Nephron progenitor cell (in vitro differentiated cells): ENCODE measurements at places on chromosomes 5 and 9.

DNA sequence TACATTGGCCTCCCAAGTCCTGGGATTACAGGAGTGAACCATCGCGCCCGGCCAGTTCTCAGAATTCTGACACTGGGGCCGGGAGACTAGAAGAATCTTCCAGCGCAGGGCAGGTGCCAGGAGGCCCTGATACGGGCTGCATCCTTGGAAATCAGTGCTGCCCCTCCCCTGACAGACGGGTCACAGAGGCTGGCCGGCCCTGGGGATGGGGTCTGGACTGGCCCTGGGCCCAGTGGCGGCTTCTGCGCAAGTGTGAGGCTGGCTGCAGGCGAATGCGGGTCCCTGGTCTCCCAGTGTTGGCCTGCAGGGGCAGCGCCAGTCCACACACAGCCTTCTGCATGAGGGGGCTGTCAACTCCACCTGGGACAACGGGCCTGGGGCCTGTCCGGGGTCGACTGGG, 831 bp upstream of the TBC1D9B start:
- DNase-seq: peak; percentile 30

- DNase-seq: no peak
Measured at GRCh38 chr5:126806-127205, 34.8 kb downstream of the PLEKHG4B start.

DNA sequence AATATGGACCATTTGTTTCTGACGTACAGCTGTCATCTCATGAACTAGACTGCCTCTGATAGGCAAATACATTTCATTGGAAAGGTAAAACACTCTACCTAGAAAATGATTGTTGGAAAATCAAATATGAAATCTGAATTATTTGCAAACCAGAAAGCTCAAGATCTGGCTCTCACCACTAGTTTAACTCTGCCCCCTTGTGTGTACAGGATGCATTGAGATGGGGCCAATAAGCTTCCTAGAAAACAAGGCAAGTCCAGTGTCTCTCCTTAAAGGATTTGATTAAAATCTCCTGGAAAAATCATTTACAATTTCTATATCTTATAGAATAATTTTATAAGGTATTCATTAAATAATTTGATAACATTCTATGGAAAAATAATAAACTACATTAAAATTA, 311.9 kb upstream of the ANKH start:
- DNase-seq: no peak

DNA sequence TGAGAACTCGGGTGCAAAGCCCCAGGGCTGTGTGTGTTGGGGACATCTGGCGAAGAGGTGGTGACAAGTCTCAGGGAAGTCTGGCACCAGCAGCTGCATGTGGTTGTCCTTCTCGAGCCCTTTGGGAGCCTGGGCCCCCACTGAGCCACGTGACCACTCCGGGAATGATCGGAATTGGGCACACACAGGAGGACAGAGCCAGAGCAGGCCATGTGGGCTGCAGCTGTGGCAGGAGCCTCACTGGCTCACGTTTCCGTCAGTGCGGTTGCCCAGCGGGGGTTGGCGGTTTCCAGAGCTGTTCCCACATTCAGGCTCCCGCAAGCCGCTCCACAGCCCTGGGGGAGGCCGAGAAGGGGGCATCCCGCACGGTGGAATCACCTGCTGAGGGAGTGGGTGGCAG, 6.8 kb upstream of the CEL start:
- no peak for DNase-seq

GRCh38 chr5:14441641-14442040, 140.0 kb upstream of the OTULINL start:
- DNase-seq: no peak

DNA sequence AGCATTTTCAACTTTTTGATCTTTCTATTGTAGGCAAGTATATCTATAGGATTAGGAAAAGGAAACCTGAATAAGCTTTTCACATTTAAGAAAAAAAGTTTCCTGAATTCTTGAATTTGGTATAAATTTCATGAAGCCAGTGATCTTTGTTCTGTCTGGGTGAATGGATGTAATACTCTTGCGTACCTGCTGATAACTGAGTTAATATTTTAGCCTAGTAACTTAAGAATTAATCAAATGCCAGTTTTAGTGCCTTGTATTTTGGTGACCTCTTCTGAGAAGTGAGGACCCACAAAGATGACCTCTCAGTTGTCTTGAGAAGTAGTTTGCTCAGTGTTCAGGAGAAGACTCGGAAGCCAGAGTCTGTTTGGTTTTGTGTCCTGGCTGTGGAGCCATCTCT, 77.9 kb downstream of the UHRF2 start:
- no peak for DNase-seq

DNA sequence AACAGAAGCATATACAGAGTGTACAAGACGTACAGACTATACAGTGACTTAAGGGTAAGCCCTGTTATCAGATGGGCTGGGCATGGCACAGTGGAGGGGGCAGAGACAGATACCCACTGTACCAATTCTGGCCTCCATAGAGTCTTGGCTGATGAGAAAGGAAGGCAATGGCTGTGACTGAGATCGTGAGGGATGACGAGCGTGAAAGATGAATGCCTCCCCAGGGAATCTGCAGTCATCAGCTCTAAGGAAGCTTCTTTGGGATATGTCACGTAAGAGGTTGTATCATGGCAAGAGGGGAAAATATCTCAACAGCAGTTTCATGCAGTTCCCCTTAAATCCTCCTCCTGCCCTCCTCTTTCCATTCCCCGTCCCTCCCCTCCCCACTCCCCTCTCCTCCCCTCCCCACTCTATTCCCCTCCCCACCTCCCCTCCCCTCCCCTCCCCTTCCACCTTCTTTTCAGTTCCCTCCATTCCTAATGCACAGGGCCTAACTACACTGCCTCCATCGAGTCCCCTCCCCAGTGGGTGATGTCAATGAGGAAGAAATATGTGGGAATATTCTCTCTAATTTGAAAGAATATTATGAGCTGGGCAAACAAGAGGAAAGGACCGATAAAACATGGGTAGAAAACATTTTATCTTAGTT, 226.4 kb upstream of the DAP start:
- peak; percentile 67 for DNase-seq

GRCh38 chr5:139177809-139178588, 20.2 kb downstream of the SIL1 start:
- DNase-seq: no peak

DNA sequence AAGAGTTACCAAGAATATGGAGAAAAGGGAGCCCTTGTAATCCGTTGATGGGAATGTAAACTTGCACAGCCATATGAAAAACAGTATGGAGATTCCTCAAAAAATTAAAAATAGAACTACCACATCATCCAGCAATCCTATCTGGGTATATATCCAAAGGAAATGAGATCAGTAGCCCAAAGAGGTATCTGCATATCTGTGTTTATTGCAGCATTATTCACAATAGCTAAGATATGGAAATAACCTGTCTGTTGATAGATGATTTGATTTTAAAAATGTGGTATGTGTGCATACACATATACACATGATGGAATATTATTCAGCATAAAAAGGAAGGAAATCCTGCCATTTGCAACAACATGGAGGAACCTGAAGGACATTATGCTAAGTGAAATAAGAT, 48.3 kb upstream of the EBF1 start:
- DNase-seq: no peak

- no peak for DNase-seq
Measured at GRCh38 chr5:107504424-107504823, 166.3 kb downstream of the EFNA5 start.

GRCh38 chr9:134364391-134365114, 38.3 kb downstream of the RXRA start:
- DNase-seq: no peak

DNA sequence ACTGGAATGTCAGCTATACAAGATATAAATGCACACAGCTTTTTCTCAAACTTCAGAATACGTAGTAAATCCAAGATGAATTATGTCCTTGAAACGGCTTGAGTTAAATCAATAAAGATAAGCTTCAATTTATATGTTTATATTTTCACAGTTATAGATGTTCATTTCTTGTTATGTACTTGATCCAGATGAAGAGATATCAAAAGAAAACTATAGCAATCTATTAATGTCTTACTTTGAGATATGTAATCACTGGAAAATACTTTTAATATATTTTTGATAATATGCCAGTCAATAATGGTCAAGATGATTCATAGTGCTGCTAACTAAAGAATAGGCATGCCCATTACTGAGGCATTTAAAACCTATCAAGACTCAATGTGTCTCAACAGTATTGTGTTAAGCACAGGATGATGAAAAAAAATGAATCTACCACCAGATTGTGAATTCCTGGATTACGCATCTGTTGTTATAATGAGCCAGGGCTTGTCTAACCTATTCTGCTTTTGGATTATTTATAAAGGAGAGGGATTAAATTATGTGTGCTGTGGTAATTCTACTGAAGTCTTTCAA, 372.6 kb upstream of the PRR16 start:
- DNase-seq: no peak

DNA sequence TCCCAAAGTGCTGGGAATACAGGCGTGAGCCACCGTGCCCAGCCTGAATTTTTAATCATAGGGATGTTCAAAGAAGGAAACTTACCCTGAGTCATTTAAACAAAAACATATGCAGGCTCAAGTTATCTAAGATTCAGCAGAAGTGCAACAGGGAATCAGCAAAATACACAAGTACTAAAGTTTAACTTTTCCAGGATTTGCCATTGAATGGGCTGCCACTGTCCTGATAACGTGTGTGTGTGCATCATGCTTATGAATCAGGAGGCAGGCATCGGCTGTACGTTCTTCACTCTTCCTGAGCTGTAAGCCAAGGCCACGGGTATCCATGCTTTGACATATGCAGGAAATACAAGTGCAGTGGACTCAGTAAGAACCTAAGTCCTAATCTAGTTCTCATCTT, 48.8 kb upstream of the FST start:
- no peak for DNase-seq

- no peak for DNase-seq
Measured at GRCh38 chr5:172766287-172767108, 4.5 kb downstream of the DUSP1 start.

GRCh38 chr5:36389245-36389644, 87.5 kb upstream of the RANBP3L start:
- no peak for DNase-seq

DNA sequence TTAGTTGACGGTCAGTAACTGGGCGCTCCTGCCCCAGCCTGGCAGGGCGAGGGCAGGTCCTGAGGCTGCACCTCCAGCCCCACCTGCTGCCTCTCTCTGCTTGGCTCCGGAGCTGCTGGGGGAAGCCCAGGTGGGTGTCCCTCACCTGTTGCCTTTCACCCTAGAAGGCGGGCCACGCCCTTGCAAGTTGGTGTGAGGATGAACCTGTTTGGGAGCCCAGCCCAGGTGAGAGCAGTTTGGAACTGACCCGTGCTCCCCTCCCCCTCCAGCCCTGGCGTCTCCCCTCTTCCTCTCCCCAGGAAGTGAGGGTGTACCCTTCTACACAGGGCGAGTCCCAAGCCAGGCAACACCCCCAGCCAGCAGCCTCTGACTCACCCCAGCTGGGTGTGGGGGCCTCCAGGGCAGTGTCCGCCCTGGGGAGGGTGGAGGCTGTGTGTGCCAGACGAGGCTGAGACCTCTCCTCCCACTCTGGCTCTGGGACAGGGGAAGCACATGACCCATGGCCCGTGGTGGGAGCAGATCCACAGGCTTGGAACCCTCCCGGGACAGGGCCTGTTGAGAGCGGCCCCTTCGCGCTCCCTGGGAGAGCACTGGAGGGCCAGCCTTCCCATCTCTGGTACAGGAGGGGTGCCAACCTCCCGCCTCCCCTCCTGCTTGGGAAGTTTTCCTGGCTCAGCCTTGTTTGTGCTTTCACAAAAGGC, 10.4 kb downstream of the LRRC8A start:
- no peak for DNase-seq

DNA sequence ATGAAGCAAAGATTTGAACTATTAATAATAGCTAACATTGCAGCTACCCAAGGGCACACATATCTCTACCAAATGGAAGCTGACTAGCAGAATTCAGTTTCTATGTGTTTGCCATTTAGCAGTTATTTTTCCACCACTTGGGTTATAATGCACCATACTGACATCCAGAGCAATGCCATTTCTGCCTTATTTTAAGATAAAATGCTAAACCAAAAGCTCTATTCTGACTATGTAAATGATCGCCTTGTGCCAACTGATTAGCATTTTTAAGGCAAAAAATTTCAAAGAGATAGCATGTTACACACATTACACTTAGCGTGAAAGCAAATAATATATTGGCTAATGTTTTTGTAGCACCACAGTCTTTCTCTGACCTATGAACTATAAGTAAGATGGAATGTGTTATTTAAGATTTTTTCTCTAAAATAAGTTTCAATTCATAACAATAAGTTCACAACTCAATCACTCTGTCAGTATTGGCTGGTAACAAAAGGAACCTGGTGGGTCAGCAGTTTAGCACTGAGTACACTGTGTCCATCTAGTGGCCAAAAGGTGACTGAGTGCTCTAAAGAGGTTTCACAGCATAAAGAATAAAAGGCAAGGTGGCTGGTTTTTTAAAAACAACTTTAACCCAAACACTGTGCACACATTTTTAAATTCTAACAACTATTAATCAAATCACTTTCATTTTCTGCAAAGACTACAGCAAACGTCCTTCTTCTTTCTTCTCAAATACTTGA, 443.5 kb downstream of the PDE4D start:
- DNase-seq: no peak

DNA sequence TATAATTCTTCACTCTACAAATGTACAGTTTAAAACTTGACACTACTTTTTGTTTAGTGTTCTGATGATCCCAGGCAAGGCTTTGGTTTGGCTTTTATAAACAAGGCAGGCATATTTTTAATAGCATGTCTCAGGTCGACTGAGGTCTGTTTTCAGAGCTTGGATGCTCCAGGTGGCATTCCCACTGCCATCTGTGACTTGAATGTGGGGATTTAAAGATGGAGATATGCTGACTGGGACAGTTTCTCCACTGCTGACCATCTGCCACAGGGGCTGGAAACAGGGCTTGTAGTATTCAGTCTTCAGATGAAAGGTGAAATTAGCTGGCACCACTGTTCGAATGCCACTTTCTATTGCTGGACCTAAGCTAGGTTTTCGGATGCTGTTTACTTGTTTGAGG, 1266.2 kb upstream of the CDH18 start:
- no peak for DNase-seq

DNA sequence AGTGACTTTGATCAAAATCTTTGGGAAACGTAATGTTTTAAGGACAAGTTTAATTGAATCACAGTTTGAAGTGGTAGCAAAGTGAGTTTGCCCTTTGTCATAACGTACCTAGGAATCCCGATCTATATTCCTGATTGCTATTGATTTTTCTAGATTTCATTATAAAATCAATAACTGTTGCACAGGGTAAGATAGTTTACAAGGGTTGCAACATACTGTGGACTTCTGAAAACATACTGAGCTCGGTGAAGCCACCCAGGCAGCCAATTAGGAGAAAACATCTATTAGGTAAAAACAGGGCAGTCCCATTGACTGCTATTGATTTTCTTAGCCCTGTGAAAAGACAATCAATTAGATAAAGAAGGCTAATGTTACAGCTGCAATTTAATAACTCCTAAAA, 659.9 kb downstream of the ISL1 start:
- DNase-seq: no peak
